ENCODE measurements at places on chromosomes 1 and 21.

GRCh38 chr1:224238756-224239155 is 55.7 kb downstream of the DEGS1 start:
- DNase-seq = no peak

GRCh38 chr1:57633056-57633455 is 209.2 kb upstream of the DAB1 start:
- peak; percentile 32 for DNase-seq

DNA sequence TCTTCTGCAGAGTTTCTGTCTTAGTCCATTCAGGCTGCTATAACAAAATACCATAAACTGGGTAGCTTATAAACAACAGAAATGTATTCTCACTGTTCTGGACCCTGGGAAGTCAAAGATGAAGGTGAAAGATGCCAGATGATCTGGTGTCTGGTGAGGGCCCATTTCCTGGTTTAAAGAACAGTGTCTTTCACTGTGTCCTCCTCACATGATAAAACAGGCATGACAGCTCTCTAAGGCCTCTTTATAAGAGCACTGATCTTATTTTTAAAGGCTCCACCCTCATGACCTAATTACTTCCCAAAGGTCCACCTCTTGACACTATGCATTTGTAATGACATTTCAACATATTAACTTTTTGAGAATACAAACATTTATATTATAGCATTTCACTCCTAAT is 250.2 kb upstream of the ZRANB2 start:
- DNase-seq = no peak

GRCh38 chr1:77084457-77084856 is 134.8 kb downstream of the PIGK start:
- DNase-seq = no peak

DNA sequence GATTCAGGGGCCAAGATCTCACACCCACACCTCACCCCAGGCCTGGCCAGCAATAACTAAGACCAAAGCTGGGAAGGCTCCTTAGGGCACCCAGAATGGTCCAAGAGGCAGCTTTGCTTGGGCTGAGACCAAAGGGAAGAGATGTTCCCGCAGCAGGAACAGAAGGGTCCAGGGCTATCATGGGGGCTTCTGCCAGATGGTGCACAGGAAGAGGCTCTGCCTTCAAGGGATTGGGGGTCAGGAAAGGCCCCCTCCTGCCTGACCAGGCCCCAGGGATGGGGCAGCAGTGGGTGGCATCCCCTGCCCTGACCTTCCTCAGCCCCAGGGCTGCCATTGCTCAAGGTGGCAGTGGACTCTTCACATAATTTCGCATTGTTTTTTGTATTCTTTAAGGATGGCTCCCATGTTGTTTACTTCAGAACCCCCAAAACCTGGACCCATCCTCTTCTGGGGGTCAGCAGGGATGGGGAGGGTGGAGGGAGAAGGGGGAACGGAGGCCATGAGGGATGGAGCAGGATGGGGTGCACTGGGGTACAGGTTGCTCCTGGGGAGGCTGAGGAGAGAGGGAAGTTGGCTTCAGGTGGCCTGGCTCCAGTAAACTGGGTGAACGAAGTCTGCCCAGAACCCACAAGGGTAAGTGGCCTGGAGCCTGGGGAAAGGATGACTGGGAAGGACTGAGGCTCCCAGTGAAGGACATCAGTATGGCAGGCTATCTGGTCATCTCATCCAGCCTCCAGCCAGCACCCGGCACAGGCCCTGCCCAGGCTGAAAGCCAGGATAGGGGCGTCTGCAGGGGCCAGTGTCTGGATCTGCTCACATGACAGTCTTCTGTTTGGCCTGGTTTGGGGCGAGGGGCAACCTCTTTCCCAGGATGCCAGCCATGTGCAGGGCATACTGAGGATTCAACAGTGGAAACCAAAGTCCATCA is 2.6 kb upstream of the NADK start:
- DNase-seq = no peak

- no peak for DNase-seq
Measured at GRCh38 chr1:155514582-155515187, 47.9 kb downstream of the ASH1L start.

DNA sequence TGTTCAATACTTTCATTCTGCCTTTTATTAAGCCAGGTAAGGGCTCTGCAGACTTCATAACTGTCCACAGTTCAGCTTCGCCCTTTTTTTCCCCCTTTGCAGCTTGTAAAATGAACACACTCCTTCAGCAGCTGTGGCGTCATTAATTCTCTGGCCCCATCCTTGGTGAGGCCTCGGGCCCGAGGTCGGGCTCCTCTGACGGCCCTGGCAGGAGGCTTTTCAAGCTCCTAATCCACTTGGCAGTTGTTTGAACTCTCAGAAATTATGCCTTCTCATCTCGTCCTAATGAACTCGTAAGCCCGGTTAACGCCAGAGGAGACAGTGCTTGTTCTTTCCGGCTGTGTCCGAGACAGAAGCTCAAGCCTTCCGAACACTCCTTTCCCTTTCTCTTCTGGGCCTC is 18.1 kb upstream of the EPHA8 start:
- no peak for DNase-seq
